Activated naive CD8-positive, alpha-beta T cell treated with anti-CD3 and anti-CD28 coated beads for 36 hours (primary cell): ENCODE measurements at places on chromosomes 3 and 15.

DNA sequence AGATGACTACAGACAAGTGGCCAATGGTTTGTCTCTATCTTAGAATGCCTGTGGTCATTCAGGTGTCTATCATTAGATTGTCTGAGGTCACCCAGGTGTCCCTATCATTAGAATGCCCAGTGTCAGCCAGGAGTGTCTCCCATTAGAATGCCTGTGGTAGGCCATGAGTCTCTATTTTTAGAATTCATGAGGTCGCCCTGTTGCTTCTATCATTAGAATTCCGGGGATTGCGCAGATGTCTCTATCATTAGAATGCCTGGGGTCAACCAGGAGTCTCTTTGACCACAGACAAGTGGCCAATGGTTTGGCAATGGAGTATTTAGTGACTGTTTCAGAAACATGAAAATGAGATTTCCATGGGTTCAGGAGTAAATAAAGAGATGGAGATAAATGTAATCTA, 7.6 kb downstream of the RTP2 start:
- DNase-seq = no peak

DNA sequence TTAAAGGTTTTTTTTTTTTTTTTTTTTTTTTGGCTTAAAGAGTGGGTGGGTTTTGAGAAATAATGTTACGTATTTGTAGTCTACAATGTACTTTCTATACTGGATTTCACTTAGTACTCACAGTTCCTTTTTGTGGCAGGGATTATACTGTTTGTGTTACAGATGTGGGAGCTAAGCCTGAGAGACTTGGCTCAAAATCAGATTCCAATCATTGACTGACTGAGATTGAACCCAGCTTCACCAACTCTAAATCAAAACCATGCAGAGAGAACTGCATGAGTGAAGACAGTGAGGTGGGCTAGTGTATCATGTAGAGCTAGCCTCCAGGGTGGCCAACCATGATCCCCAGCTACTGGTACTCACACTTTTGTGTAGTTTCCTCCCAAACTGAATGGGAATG, 68.0 kb downstream of the TMEM108 start:
- DNase-seq = no peak

GRCh38 chr3:62500556-62501288, 127.4 kb upstream of the FEZF2 start:
- DNase-seq = no peak

- no peak for DNase-seq
These were observed 201.8 kb upstream of the ZNF385D start for GRCh38 chr3:21952856-21953255.

GRCh38 chr3:125480656-125481374, 39.2 kb downstream of the SNX4 start:
- DNase-seq = no peak

DNA sequence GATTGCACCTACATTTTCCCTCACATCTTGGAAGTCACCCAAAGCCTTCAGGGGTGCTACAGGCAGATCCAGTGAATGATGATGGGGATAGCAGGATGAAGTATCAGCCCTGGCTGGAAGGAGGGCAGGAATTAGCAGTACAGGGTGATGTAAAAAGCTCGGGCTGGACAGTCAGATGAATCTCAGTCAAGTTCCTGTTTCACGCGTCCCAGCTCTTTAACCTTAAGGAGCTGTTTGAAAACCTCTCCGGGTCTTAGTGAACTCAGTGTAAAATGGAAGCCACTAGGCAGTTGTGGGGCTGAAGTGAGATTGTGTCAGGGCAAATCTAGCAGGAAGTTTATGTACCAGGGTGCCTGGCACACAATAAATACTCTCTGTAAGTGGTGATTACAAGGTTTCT, 166.4 kb upstream of the PROK2 start:
- no peak for DNase-seq

- DNase-seq = no peak
These were observed 718 bp downstream of the BNIP2 start for GRCh38 chr15:59688423-59688781.

DNA sequence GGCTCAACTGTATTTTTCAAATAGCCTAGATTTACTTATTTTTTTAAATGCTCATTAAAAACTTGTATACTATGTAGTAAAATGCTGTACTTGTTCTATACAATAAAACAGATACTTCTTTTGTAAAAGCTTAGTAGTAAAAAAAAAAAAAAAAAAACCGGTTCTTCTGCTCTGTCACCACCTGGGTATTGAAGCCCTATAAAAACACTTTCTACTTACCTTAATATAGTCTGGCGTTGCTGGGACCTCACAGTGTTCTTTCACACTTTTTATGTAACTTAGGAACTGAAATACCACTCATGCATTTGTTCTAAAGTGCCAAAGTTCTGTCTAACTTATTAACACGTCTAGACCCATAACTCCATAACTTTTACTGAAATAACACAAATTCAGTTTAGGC, 61.4 kb downstream of the TASOR start:
- no peak for DNase-seq

- DNase-seq = no peak
These were observed 26.9 kb upstream of the SEC62 start for GRCh38 chr3:169939751-169940150.

- DNase-seq = no peak
These were observed 70.5 kb downstream of the SUMF1 start for GRCh38 chr3:4396542-4396941.

DNA sequence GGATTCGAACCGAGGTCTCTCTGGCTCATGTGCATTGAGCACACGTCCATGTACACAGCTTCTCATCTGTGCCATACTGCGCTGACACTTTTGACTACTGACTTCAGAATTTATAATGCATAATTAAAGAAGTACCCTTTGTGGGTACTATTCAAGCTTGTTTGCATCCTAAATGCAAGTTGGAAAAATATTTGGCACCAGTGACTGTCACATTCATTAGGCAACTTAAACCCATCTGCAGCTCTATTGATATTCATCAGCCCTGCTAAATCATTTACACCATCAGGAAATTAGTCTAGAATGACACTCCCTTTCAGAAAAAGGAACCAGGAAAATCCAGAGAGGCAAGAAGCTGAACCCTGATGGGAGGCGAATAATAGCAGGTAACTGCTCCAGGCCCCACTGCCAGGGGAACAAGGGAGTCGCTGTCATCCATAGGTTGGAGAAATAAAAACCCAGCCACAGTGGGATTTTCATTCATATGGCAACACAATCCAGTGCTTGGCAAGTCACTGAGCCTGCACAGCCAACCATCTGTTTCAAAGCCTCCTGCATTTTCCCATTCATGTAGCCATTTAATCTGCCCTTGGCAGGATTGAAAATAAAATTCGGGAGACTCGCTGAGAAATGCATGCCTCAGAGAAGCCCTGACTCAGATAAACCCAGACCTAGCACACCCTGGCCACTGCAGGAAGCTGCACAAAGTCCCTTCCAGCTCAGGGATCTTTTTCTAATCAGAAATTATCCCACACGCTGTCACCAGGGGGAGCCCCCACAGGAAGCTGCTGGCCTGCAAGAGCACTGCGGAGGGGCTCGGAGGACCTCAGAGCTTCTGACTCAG, 103.0 kb upstream of the VEPH1 start:
- peak; percentile 74 for DNase-seq

DNA sequence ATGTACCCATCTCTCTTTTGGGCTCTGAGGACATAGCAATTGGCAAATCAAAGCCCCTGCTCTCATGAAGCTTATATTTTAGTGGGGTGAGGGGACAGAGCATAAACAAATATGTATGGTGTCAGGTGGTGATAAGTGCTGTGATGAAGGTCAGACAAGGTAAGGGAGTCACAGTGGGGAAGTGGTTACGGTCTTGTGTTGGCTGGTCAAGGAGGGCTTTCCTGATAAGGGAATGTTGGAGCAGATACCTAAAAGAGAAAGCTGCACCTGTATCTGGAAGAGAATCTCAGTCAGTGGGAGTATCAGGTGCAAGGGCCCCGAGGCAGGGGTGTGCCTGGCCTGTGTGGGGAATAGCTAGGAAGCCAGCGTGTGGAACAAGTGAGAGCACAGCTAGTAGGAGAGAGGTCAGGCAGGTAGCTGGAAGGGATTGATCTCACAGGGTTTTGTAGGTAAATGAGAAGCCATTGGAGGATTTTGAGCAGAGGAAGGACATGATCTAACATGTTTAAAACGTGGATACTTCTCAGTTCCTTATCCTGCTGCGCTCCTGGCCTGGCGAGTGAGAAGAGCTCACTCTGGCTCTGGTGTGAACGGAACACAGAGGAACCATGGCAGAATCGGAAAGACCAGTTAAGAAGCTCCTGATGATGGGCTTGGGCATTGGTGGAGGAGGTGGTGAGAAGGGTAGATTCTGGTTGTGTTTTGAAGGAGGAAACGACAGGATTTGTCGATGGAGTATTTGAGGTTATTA, 35.5 kb downstream of the MRAS start:
- DNase-seq = no peak

DNA sequence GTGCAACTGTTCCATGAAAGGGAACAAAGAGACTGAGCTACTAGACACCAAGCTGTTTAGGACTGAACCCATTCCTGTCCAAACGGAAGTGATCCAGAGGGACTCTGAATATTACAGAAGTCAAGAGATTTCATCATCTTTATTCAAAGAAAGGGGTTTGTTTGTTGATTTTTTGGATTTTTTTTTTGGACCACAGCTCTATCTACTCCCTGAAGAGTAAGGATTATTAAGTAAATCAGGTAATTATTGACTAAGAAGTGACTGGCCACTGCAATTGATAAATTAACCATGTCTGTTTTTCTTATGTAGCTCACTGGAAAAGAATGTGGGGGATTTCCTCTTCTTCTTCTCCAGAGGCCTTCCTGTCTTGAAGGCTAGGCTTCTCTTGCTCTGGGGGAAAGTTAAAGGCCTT, 146.6 kb upstream of the TPM1 start:
- no peak for DNase-seq

- DNase-seq = no peak
These were observed 616.0 kb upstream of the TBL1XR1 start for GRCh38 chr3:177813322-177813721.

- no peak for DNase-seq
These were observed 128.2 kb downstream of the ADAMTS9 start for GRCh38 chr3:64559588-64559987.

DNA sequence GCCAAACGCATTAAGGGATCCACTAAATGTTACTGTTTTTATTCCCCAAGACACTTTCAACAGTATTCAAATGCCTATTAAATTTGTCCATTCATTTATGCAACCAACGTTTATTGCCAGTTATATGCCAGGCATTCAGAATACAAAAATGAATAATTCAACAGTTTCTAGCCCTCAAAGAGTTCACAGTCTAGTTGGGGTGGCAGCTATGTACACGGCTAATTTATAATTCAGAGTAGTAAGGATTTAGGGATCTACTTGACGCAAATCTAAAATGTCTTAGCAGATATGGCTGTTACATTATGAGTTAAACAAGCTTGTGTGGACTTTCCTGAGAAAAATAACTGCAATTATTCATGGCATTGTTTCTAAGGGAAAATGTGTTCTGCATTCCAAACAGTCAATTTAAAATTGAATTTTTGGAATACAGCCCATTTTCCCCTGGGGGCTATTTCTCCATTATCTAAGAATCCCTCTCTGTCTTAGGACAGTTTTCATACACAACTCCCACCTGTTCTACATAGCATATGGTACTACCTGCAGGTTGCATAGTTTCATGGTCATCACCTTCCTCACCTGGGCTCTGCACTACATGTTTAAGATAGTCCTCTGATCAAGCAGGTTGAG, 11.5 kb upstream of the MSL2 start:
- no peak for DNase-seq

GRCh38 chr15:93029836-93030429, 59.1 kb downstream of the RGMA start:
- DNase-seq = no peak

DNA sequence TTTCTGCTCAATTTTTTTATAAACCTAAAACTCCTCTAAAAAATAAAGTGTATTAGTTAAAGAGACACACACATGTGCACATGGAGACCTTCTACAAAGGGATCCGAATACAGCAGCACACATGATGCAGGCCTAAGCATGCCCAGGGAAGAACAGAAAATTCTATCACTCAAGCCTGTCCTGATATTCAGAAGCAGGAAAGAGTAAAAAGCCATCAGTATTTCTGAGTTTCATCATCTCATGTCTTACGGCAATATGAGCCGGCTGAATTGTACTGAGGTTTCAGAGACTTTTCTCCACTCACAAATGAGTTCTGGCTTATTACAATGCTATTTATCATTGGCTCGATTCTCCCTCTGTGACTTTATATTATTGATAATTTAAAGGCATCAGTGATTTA, 97.5 kb downstream of the CADPS start:
- no peak for DNase-seq

GRCh38 chr3:37729119-37729518, 132.6 kb upstream of the CTDSPL start:
- no peak for DNase-seq

DNA sequence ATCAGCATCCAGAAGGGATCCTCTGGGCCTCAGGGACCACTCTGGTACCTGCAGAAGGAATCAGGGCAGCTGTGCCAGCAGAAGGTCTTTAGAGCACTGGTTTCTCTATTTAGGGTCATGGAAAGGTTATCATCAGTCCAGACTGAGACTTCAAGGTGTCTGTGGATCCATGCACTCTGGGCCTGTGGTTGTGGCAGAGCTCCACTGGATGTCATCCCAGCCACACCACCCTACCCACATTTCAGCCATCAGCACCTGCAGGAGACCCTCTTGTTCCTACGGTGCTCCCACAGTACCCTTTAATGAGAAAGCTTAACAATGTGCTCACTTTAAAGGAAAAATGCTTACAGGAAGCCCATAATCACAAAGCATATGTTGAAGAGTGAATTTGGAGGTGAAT, 603.4 kb upstream of the CCDC54 start:
- DNase-seq = no peak

- DNase-seq = no peak
These were observed 14.0 kb downstream of the PLA2G4D start for GRCh38 chr15:42080186-42080918.

DNA sequence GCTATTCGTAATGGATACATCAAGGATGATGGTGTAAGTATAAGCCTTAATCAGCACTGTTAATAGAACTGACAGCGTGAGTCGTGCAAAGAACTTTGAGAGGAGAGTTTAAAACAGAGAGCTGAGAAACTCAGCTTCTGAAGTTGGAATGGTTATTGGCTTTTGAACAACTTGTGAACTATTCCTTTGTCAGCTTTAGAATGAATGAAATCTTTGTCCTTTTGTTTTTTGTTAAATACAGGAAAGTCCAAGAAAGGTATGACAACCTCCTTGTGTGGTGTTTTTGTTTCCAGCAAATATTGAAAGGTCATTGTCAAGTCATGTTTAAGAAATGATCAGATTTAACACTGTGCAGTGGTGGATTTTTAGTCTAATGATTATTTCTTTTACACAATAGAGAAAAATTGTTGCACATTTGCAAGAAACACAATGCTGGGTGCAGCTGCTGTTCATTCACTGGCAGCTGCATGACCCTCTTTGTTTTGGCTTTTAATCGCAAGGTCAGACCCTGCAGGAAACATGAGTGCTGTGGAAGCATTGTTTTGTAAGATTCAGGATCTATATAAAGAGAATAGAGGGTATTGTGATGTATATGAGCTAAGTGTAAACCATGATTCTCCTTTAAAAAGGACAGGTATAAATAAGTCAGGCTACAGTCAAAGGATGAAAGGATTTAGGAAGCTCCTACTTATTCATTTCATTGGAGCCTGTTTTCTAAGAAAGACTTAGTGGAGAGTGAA, 21.7 kb upstream of the ABHD10 start:
- DNase-seq = no peak
